ENCODE measurements at places on chromosomes 12 and 14.

DNA sequence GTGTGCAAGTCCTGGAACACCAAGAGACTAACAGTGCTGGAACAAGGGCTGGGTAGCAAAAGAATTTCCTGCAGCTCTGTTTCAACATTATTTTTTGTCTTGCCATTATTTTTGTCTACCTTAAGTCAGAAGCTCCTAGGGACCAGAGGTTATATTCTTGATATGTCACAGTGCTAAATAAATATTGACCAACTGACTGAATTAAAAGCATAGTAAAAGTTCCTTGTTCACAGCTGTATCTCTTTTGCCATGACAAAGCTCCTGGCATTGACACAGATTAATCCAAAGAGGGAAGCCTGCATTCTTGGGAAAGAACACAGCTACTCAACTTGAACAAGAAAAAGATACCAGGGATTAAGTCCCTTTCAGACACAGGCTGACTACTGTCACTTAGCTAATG, 136.5 kb downstream of the SPTSSA start:
- no peak for DNase-seq

GRCh38 chr14:85363358-85363757, 166.6 kb upstream of the FLRT2 start:
- DNase-seq: no peak

DNA sequence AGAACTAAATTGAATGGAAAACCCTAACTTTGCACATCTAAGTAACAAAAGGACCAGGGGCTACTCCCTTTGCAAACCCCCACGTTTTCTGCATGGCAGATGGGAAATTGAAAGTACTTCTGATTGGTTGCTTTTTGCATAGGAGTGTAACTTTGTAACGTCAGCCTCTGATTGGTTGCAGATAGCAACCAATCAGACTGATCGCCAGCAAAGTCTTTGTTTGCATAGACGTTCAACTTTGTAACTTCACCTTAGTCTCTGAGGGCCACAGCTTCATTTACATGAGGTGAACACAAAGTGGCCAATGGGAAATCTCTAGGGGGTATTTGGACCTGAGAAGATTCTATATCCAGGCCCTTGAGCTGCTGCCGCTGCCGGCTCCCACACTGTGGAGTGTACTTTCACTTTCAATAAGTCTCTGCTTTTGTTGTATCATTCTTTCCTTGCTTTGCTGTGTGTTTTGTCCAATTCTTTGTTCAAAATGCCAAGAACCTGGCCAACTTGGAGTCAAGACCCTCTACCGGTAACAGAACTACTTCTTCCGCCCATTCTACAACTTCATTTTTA, 102.5 kb upstream of the PRICKLE1 start:
- no peak for DNase-seq

GRCh38 chr12:103627189-103627855, 40.2 kb downstream of the STAB2 start:
- no peak for DNase-seq

GRCh38 chr12:128811806-128812205, 12.0 kb downstream of the SLC15A4 start:
- no peak for DNase-seq

DNA sequence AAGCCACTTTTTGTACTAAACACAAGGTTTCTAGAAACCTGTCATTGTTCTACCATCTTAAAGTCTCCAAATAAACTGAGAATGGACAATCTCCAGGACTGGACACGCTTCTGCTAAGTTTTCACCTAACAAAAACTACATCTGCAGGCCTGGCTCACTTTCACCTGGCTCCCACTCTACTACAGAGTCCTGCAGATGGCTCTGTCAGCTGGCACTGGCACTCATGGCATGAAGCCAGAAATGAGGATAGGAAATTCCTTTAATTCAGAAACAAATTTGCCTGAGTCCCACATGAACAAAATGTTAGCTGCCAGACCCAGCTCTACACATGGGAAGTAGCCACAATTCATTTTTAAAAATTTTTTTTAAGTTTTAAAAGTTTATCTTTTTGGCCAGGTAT, 42.1 kb downstream of the STXBP6 start:
- peak; percentile 20 for DNase-seq

- no peak for DNase-seq
Measured at GRCh38 chr14:49703965-49704364, 11.0 kb downstream of the KLHDC1 start.

DNA sequence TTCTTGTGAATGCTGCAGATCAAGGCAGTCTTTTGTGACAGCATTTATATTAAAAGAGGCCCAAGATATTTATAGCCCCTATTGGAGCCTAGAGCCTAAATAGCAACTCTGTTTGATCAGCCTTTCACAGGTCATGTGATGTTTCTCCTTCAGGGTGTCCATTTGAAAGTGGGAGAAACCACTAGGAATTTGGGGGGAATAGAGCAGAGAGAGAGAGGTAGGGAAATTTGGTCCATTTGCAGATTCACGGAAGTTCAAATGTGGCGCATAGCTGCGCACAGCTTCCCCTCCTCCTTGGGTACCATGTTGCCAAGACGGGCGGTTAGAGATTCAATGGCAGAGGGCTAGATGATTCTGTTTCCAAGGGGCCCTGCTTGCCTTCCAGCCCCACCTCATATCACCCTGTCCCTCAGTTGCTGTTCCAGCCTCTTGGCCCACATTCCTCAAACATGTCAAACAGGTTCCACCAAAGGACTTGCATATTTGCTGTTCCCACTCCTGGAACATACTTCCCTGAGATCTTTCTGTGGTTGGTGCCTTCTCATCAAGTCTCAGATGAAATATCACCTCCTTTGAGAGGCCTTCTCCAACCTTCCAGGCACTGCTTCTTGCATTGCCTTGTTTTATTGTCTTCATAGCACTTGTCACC, 220.8 kb downstream of the CHST11 start:
- DNase-seq: no peak
